Right ventricle myocardium superior (tissue), 1 donor: ENCODE measurements at places on chromosomes 6 and 20. TPM values are rescaled to one million over a fixed set of nuclear protein-coding genes. Genes with fewer than 3 reads are reported as not detected.

Gene GSTA2
- total RNA-seq = not detected

DNA sequence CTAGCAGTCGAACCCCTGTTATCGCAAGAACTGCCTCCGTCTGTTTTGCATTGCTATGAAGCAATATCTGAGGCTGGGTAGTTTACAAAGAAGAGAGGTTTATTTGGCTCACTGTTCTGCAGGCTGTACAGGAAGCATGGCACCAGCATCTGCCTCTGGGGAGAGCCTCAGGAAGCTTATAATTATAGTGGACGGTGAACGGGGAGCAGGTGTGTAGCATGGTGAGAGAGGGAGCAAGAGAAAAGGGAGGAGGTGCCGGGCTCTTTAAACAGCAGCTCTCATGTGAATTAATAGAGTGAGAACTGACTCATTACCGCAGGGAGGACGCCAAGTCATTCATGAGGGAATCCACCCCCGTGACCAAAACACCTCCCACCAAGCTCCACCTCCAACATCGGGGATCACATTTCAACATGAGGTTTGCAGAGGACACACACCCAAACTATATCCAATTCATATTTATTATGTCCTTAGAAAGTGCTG lies 172.6 kb upstream of the KCNG1 start:
- DNase-seq = no peak

GRCh38 chr6:32166411-32167061 lies 2.1 kb downstream of the EGFL8 start:
- no peak for DNase-seq

Gene TRIM15
- total RNA-seq = not detected

Gene ETV7
- total RNA-seq = not detected

DNA sequence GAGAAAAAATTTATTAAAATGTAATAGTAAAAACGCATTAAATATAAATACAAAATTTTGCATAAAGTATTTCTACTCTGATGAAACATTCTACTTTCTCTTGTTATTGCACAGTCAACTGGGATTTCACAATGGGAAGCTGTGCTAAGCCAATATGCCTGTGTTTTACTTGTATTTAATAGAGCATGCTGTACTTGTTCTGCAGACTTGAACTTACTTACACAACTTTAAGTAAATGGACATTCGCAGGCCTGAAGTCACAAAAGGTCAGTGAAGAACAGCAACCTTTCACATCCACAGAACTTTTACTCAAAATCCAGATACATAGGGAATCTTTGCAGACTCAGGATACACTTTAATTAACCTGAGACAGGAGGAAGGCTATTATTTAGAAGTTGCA lies 409.5 kb downstream of the BTBD3 start:
- DNase-seq = no peak

Gene MAFB
- total RNA-seq = 14.7 TPM
